ENCODE measurements at places on chromosomes 11 and 22.

GRCh38 chr11:78072455-78072854 is 7.2 kb downstream of the NDUFC2 start:
- no peak for DNase-seq

- no peak for DNase-seq
These were observed 88.0 kb downstream of the PARVA start for GRCh38 chr11:12465332-12465731.

GRCh38 chr11:112306230-112306629 is 45.6 kb upstream of the PLET1 start:
- DNase-seq, result no peak

- no peak for DNase-seq
These were observed 113.9 kb upstream of the TMEM45B start for GRCh38 chr11:129701706-129702105.

DNA sequence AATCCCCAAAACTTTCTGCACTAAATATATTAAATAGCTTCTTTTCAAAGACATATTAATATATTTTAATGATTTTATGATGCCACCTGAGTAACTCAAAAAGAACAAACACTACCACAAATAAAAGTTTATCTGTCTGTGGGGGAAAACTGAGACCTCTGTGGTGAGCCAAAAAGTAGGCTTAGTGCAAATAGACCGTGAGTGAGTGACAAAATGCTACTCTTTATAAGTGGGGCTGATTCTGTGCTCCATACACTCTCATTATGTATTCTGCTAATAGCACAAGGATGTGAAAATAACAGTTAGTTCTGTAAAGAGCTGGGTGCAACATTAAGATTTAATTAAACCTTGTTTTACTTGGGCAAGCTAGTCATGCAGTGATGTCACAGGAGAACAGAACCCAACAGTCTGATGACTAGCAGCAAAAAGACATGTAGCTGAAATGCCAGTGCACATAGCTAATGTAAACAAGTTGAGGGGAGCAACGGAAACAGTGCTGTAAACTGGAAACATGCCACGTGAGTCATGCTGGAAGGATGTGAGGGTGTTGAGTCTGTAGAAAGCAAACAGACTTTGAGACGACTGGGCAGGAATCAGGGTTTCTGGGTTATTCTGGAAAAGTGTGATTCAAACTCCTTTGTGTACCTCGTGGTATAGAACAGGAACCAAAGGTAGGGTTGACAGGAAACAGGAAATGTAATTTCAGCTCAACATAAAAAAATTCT is 1130.4 kb downstream of the LRRC4C start:
- peak; percentile 2 for DNase-seq

GRCh38 chr22:43448048-43448447 is 36.2 kb downstream of the MPPED1 start:
- no peak for DNase-seq

- DNase-seq, result no peak
These were observed 19.4 kb downstream of the HTR3A start for GRCh38 chr11:113994077-113994954.

DNA sequence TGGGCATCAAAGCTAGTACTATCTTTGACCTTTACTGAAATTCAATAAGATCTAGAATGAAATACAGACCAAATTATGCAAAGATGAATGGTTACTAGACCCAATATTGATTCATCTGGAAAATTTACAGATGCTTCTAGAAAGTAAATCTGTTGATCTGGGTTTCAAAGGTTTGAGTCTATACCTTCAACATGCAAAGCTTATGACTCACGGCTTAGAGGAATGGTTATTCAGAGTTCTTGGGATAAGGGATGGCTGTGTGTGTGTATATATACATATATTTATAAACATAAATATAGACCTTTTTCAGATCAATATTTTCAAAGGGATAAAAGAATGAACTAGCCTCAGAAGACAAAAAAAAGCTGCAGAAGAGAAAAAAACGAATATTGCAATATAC is 1.3 kb downstream of the SPTY2D1 start:
- no peak for DNase-seq

DNA sequence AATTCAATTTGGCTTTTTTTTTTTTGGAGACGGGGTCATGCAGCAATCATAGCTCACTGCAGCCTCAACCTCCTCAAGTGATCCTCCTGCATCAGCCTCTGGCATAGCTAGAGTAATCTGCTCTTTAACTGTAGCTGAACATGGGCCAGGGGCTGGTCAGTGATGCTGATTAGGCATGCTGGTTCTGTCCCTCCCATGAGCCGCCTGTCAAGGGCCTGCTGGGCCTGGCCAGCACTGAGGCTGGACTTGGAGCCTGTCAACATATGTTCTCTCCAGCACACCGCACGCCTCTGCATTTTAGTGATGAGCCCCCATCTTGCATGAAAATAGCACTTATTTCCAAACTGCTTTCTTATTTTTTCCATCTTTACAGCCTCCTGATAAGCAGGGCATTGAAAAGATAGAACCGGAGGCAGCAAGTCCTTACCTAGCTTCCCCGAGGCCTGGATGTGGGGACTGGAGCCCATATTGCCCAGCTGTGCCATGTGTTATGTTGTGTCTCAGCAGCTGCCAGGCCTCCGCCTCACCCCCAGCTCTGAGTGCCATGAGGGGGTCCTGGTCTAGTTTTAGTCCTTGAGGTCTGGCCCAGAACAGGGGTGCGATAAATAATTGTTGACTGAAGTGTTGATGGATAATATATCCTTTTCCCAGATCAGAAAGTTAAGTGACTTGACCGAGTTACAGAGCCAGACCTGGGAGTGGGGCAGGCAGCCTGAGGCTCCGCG is 80.0 kb downstream of the CTTN start:
- no peak for DNase-seq
